Right lobe of liver (tissue), 6 donors: ENCODE measurements at places on chromosomes 13 and 19. TPM values are rescaled to one million over a fixed set of nuclear protein-coding genes. Genes with fewer than 3 reads are reported as not detected.

- DNase-seq, result no peak
Observed at GRCh38 chr13:79541426-79542049, 60.6 kb downstream of the NDFIP2 start.

GRCh38 chr19:45470762-45471081 is 2.9 kb downstream of the FOSB start:
- no peak for DNase-seq

DNA sequence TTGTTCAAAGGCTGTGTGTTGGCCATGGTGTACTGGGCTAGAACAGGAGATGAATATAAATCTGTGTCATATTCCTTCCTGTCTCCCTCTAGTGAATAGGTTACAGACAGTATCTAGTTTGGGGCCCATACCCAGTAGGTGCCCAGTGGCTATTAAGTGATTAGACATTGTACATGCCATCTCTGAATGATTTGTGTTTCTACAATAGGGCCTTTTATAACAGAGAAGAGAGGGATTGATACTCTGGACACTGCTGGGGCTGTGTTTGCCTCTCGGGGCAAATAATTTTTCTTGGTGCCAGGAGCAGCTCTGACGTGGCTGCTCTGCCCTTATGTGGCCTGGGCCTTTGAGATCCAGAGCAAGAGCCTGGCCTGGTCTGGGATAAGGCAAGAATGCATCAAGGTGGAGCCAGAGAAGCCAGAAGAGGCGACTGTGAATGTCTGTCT is 403.1 kb downstream of the SPRY2 start:
- no peak for DNase-seq

GRCh38 chr13:110216006-110216397 is 91.0 kb downstream of the COL4A1 start:
- DNase-seq, result no peak

- peak; percentile 87 for DNase-seq
Observed at GRCh38 chr13:112587764-112588489, at the start of gene TUBGCP3. Gene TUBGCP3 (minus strand): TSS chr13:112588153. CDS start chr13:112587980, 173 bp downstream.

DNA sequence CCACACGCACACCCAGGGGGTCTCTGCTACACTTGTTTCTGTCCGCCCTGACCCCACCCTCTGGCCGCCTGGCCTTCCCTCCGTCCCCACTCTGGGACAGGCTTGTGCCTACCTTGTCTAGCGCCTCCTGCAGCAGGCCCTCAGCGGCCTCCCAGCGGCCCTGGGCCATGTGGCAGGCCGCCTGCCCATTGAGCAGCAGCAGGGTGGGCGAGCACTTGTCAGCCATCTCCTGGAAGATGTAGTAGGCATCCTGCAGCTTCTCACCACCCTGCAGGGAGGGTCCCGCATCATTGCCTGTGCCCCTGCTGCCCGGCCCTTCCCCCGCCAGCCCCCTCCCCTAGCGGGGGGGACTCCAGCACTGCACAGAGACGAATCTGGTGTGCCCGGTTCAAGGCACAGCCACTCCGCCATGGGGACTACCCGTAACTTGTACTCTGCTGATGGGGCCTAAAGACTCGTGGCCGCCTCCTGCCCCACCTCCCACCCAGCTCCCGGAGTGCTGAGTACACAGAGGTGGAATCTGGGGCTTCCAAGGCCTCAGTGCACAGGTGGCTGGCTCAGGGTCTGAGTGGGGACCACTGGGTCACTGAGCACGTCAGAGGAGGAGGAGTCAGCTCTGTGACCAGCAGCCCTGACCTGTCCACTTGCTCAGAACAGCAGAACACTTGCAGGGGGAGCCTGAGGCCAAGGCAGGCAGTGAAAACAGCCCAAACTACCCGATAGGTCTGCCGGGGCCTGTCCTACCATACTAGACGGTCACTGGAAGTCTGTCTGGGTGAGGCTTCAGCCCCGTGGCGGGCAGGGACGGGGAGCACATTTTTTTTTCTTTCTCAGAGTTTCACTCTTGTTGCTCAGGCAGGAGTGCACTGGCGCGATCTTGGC is 7.4 kb upstream of the CERS1 start:
- no peak for DNase-seq

GRCh38 chr19:29855741-29856500 is 44.1 kb downstream of the CCNE1 start:
- DNase-seq, result peak; percentile 8

DNA sequence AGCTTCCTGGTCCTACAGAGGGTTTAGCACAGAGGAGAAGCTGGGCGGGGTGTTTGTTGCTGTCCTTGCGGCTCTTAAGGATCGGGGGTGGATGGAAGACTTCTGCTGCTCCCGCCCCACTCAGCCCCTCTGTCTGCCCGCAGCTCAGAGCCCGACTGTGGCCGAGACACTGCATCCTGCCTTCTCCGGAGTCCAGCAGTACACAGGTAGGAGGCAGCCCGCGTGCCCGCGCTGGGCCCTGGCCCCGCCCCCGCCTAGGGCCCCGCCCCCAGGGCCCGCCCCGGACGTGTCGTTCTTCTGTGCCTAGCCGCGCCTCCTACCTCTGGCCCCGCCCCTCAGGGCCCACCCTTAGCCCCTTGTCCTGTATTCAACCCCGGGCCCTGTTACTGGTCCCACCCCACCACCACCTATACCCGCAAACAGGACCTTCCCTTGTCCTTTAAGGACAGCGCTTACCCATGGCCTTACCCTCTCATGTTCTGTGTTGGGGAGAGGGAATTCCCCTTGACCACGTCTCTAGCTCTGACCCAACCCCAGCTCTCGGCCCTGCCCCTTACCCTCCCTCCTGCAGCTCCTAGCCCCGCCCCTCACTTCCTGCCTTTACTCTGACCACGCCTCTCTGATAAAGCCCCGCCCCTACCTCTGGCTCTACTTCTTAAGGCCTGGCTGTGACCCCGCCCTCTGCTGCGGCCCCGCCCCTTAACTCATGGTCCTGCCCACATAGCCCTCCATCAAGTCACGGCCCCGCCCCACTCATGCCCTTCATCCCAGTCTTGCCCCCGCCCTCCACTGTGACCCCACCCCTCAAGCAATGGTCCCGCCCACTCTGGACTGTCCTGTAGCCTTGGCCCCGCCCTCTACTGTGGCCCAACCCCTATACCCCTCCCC is 60.5 kb downstream of the CELF5 start:
- peak; percentile 62 for DNase-seq

DNA sequence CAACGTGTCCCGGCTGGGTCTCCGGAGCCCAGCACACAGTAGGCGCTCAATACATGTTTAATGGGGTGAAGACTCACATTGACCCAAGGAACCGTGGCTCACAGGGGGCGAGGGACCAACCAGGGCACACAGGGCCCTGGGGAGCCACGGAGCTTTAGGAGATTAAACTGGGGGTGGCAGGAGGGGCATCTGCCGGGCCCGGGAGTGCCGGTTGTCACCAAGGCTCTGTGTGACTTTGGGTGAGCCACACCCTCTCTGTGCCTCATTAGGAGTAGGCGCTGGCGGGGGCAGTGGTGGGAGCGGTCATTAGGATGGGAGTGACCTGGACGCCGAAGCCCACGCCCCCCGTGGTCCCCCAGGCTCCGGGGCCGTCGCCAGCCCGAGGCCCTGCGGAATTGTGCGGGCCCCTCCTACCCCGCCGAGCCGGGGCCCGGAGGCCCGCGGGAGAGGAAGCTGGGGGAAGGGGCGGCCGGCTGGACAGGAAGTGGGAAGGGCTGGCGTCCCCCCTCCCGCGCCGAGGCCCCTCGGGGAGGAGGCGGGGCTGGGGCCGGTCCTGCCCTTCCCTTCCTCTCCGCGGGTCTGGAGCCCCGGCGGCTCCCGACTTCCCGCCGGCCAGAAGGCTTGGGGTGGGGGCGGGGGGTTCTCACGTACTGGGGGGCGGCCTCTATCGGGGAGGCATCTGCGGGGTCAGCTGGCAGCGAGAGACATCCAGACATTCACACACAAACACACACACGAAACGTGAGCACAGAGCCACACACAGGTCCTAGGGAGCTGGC is 1.8 kb upstream of the SSBP4 start:
- peak; percentile 87 for DNase-seq

GRCh38 chr13:74015137-74015536 is 119.1 kb downstream of the KLF12 start:
- DNase-seq, result no peak

GRCh38 chr13:23146811-23147625 is 33.8 kb upstream of the SGCG start:
- DNase-seq, result no peak

DNA sequence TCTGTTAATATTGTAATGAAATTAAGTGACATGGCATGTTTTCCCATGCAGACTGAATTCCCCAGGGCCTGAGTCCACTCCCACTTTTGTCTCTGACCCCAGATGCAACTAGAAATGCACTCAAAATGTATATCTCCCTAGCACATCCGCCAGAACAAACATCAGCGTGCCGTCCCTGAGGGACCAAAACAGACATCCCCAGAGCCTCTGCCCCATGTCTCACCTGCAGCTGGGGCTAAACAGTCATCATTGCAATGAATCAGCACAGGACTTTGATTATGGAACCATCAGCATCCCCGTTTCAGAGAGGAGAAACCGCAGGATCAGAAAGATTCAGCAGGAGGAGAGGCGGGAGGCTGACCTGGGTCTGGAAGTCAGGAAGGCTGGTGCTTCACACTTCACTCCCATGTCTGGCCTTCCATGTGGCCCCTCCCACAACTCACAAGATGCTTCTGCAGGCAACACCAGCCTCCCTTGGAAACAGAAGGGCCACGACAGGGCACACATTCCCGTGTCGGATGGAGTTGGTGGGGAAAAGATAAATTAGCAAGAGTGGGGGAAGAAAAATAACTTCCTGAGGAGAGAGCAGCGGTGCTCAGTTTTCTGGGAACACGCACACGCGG is 130.6 kb upstream of the VSTM2B start:
- DNase-seq, result no peak

GRCh38 chr13:66875264-66875663 is 354.9 kb downstream of the PCDH9 start:
- DNase-seq, result no peak

DNA sequence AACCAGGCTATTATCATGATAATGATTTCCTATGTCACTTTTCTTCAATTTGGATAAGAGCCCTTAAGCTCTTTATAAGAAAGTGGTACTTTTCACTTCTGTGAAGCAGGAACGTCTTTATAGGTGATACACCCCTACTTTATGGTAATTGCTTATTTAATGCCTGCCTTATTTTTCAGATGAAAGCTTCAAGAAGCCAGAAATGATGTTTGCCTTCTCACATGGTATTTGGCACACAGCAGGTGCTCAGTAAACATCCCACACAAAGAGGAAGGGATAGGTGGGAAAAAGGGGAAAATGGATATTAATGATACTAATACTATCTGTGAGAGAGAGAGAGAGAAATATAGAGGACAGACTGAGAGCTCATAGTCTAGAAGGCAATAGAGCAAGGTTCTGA is 29.0 kb upstream of the WASF3 start:
- no peak for DNase-seq

DNA sequence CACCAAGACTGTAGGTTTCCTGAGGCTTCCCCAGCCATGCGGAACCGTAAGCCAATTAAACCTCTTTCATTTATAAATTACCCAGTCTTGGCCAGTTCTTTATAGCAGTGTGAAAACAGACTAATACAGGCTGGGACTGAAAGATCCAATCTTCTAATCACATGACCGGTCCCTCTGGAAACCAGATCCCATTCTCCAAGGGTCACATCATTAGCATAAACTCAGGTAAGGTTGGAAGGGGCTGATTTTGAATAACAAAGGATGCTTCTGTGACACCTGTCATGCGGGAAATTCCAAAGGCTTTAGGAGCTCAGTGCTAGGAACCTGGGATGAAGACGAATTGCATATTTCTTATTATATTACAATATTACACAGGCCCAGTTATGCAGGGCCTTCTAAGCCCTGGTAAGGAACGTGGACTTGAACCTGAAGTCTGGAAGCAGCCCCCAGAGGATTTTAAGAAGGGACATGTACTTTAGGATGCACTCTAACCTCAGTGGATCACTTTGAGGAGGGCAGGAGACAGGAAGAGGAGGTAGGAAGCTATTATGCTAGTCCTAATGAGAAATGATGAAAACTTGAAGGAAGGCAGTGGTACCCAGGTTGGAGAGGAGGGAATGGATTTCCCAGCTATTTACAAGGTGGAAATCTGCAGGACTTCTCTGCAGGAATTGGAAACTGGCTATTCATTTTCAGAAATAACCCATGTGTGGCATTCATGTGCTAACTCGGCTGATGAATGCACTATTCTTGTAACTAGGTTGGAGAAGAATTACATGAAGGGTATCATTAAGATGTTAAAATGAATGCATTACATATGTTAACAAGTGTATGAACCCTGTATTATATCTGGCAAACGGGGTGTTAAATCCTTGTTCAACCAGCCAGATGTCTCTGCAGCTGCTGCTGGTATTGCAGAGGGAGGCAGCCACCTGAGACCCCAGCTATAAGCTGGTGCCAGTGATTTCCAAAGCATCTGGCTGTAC is 19.3 kb downstream of the TNFSF11 start:
- DNase-seq, result no peak

GRCh38 chr19:17112271-17112670 is 36.7 kb downstream of the MYO9B start:
- DNase-seq, result peak; percentile 70

DNA sequence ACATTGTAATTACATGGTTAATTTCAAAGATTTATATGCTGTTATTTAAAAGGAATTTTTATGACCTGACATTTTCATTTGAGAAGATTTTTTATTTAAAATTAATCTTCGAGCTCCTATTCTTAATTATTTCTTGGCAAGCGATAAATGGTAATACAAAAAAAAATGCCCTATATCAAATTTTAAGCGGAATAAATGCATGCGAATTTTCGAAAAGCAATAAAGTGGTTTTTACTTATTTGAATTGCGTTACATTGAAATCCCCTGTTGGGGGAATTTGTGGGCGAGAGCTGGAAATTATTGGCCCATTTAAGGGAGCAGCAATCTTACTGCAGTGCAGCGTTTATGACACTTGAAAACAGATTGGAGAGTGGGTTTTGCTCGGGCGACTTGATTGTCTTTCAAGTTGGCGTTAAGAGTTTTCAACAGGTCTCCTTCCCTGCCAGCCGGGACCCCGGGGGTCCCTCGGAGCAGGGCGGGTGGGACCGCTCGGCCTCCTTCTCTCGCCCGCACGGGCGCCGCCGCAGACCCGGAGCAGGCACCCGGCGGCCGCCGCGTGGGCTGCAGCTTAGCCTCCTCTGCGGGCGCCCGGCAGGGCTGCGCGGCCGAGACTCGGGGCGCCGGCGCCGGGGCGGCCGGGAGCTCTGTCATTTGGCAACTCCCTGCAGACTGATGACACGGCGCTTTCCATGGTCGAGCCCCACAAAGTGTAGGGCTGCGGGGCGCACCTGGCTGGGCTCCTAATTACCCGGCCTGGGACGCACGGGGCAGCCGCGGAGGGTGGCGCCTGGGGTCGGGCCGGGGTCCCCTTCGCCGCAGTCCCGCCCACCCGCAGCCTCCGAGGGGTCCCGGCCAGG is 255.1 kb upstream of the SOX21 start:
- no peak for DNase-seq

IZUMO2 gene
- total RNA-seq, result not detected

PROZ gene
- total RNA-seq, result 11.2 TPM

UHRF1 gene
- 1.00 TPM for total RNA-seq
